IPS DF 6.9 (cell line): ENCODE measurements at places on chromosomes 5 and 9.

- DNase-seq: no peak
Measured at GRCh38 chr5:170216257-170216864, 16.4 kb upstream of the C5orf58 start.

- DNase-seq: no peak
Measured at GRCh38 chr5:149930749-149931574, 13.6 kb downstream of the PDE6A start.

GRCh38 chr5:78718824-78719223, 70.3 kb upstream of the LHFPL2 start:
- no peak for DNase-seq

DNA sequence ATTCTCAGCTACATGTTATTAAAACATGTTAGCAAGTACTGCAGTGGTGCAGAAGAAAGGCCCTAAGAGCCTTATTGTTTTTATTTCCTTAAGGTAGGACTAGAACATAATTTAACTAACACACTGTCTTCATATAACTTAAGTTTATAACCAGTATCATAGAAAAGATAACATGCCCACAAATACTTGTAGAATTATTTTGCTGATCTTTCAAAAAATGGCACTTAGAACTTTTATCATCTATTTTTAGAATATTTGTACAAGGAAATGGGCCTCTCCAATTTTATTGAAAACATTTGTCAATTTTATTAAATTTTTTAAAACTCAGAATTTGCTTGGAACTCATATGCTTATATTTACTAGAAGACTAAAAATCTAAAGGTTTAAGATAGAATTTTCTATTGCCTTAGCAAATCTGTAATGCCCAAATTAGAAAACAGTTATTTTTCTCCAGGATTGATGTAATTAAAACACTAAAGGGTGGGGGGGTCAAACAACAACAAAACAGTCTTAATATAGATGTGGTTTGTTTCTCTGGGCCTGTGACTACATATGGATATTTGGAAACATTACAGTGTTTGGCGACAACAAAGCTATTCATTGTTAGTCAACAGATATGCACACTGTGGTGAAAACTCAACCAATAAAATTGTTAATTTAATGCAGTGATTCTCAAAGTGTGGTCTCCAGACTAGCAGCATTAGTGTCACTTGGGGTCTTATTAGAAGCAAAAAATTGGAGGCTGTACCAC, 360.4 kb downstream of the PDE4D start:
- no peak for DNase-seq

GRCh38 chr5:102762562-102763227, 7.6 kb downstream of the PAM start:
- no peak for DNase-seq

DNA sequence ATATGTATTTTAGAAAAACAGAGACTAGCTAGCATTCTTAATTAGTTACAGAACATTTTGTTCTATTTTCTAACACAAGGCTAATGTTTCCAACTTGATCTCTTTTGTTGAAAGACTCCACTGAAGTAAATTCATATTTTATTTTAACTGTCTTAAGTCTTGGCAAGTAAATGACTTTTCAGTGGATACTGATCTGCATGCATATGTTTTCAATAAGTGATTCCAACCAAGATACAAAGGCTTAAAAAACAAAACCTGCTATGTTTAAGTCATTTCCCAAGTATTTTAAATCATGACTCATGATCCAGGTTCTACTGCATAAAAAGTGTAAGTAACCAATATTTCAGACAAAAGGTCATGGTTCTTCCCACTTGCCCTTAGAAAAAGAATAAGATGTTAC, 5.7 kb downstream of the CDO1 start:
- no peak for DNase-seq

DNA sequence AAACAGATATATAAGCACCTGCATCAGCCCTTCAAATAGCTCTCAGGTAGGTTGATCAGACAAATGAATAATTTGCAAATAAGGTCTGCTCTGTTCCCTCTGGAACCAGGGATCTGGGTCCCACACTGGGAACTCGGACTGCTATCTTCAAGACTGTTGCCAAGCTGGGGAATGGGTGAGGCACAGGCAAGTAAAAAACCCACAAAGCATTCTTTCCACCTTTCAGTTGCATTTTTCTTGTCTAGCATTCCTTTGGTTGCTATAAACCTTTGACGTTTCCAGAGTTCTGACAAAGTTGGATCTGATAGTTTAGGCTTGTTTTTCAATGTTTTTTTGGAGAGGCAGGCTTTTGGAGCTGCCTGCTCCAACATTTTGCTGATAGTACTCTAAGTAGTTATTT, 20.1 kb downstream of the FBXL17 start:
- no peak for DNase-seq

GRCh38 chr5:130138406-130139045, 234.3 kb downstream of the CHSY3 start:
- no peak for DNase-seq

DNA sequence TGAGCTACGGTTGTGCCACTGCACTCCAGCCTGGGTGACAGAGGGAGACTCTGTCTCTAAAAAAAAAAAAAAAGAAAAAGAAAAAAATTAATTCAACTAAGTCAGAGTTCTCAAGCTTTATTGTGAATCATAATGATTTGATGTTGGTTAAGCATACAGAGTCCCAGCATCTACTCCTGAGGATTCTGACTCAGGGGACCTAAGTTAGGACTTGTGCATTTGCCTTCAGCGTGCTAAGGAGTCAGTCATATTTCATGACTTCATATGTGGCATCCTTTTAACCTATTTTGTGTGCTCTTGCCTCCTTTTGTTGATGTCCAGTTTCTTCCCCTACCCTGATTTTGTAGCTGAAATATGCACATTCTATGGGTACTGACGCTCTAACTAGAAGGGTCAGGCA, 2.9 kb downstream of the MYOZ3 start:
- DNase-seq: no peak

GRCh38 chr5:75525344-75525743, 13.7 kb downstream of the POLK start:
- DNase-seq: no peak

GRCh38 chr9:38082446-38083287, 13.6 kb upstream of the SHB start:
- DNase-seq: no peak

DNA sequence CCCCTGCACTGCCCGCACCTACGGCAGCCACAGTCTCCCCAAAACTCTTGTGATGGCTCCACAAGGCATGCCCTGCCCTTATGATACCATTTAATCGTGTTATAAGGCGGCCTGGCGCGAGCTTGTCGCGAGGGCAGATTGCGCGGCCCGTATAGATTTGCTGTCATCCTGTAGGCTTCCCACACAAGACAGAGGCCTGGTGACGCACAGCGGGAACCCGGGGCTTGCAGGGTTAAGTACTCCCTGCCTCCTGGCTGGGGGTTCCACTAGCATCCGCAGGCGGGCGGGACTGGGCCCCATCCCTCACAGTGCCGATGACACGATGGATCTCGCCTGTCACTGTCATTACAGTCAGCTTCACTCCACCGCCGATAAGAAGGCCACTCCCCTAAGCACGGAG, 364.9 kb upstream of the IRX2 start:
- no peak for DNase-seq

DNA sequence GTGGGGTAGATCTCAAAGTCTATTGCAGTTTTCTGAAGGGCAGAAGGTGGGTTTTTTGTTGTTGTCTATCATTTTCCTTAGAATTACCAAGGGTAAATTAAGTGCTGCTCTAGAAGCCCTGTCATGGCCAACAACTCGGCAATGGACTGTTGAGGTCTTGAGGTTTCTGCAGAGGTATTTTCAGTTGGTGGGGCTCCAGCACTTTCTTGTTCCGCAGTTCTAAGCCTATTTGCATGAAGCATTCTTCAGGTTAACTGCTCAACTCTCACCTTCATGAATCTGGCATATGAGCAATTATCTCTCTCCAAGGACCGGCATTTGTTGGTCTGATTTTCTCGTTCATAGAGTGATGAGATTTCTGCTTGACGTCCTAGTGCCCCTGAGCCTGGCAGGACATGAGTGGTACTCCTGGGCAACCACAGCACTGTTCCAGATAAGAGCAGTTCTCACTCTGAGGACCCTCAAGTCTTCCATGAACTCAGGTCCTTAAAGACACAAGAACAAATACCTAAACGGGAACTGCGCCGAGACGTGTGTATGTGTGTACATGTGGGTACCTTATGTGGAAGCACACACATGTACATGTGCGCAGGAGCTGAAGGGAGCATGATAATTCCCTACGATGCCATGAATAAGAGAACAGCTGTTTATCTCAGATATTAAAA, 544.5 kb downstream of the CSNK1G3 start:
- DNase-seq: no peak

DNA sequence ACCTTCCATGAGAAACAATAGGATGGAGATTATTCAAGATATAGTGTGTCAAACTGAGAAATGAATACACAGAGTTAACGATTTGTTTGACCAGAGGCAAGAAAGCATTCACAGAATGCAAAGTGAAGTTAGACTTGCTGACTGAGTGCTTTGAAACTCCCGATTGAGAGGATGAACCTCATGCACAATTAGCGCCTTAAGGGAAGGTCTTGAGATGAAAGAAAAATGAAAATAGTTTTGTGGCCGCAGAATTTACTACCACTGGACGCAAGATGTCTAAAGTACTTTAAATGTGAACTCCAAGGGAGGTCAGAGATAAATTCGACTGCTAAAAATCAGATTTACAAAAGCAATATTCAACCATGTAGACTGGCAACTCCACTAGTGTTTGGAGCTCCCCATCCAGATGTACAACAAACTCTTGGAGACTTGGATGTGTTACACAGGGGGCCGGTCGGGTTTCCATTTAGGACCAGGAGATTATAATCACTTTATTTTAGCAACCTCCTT, 707 bp upstream of the RIMOC1 start:
- DNase-seq: no peak

GRCh38 chr5:159419576-159419975, 89.3 kb upstream of the IL12B start:
- no peak for DNase-seq

DNA sequence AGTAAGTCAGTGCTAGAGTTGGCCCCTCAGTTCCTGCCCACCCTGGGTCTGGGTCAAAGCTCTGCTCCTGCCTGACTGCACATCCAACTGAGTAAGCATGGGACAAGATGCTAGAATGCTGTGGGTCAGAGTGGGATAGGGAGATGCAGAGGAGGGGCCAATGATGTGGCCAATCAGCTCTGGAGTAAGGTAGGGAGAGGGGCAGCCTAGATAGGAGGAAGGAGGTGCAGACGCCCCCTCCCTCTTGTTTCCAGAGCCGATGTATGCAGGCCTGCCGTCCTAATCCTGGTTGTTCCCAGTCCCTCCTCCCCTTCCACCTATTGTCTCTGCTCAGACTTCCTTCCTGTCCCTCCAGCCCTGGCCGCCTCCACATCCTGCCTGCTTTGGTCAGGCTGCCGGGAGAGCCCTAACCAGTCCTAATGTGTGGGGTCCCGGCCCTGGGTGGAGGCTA, 1.3 kb downstream of the ARAP3 start:
- DNase-seq: peak; percentile 93

DNA sequence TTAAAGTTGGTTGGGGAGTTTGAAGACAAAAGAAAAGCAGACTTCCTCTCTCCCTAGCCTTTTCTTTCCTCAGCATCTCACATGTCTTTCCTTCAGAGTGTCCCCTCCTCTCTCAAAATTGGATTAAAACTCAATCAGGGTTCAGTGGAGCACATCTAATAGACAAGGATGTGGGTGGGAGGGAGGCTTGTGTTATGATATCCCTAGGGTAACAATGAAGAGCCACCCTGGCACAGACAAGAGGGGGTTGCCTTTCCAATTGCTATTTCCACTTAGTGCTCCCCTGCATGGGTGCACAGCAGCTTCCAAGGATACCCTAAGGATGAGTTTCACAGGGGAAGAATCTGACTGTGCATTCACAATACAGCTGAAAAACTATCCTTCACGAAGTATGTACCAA, 585.2 kb upstream of the C9orf72 start:
- no peak for DNase-seq

- no peak for DNase-seq
Measured at GRCh38 chr9:130271473-130271872, 5.9 kb downstream of the HMCN2 start.

- DNase-seq: no peak
Measured at GRCh38 chr9:111661150-111661801, at the start of gene GNG10. TSS of gene GNG10 (plus strand) at chr9:111661605. CDS start at chr9:111661635, 30 bp downstream.

GRCh38 chr9:131776036-131776435, 36.2 kb upstream of the RAPGEF1 start:
- no peak for DNase-seq

- DNase-seq: no peak
Measured at GRCh38 chr5:142447887-142448286, 123.1 kb upstream of the SPRY4 start.

GRCh38 chr9:106502930-106503329, 360.0 kb upstream of the ZNF462 start:
- DNase-seq: no peak

GRCh38 chr5:39200081-39200480, 19.3 kb downstream of the FYB1 start:
- DNase-seq: no peak

DNA sequence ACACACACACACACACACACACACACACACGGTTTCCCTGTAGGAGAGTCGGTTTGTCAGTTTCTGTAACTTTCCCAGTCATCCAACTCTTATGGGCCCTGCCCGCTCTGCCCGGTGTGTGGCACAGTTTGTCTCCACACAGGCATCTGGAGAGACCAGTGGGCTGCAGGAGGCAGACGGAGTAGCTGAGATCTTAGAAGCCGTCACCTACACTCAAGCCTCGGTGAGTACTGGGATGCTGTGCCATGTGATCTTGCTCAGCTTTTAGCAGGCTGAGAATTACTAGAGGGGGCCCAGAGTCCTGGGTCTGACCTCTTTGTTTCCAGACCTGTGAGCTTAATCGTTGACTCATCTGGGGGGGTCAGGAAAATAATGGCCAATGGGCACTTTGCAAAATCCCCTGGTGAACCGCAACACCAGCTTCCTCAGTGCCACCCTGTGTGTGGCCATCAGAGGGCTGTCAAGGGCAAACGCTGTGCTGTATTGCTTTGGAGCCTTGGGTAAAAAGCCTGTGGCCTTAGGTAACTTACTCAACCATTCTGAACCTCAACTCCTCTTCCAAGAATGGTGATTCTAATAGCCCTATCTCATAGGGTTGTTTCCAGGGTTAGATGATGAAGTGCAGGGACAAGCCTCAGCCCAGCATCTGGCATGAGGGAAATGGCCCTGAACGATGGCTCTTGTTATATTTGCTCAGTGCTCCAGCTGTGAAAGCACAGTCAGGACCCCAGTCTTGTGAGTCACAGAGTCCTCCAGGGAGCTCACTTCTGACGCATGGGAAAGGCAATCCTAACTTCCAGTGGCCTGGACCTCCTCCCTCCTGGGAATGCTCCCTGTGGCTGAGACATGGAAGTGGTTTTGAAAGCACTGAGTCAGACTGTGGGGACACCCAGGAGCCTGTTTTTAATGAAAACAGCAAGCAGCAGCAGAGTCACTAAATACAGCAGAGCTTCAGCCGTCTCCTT, 45.6 kb downstream of the COL15A1 start:
- DNase-seq: no peak
